ENCODE measurements at places on chromosomes 6 and 20.

GRCh38 chr6:152637296-152638047 lies at the start of gene SYNE1:
SYNE1 (minus strand) TSS chr6:152637362; CDS start chr6:152628331, 9,031 bp downstream.
- no peak for DNase-seq

DNA sequence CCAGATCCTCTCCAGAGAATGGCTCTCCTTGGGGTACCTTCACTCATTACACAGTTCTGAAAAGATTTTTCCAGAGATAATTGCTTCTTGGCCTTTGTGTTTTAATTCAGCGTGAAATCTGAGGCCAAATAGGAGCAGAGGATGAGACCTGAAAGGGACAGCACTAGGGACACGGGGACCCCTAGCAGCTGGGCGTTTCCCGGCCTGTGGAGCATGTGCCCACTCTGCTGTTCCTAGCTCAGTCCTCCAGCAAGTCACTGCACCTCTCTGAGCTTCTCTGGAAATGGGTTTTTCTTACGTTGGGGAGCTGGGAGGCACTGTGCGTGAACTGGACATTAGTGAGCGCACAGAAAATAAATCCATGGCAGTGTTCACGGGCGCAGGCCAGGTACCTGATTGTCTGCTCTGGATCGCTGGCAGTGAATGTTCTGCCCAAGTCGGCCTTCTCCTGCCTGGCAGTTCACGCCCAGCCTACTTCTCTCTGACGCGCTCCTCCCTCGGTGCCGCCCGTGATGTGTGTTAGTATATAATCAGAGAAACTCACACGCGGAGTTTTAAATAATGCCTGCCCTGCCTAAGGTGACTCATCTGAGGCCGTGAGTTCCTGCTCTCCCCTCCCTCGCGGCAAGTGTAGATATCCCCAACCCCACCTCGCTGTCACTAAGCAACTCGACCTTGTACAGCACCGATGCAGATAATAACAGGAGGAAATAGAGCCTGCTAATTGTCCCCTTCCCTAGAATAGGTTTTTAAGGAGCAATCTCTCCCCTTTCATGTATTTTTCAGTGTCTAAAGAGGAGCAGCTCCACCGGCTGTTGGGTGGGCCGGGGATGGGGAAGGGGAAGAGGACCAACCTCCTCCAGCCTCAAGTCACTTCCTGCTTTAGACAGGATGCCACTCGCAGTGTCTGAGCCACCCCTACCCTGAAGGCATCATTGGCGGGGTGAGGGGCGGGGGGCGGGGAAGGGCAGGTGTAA lies 2.7 kb upstream of the TUBB2A start:
- DNase-seq = no peak

DNA sequence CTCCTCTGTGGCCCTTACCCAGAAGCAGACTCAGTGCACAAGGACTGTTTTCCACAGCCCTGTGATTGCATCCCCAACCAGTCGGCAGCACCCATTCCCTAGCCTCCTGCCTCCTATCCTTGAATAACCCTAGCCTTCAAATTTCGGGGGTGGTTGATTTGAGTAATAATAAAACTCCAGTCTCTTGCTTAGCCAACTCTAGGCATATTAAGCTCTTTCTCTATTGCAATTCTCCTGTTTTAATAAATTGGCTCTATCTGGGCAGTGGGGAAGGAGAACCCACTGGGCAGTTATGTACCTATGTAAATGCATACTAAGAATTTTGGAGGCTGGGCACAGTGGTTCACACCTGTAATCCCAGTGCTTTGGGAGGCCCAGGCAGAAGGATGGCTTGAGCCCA lies 70.6 kb upstream of the ZMYND8 start:
- DNase-seq = no peak

GRCh38 chr6:36445621-36446020 lies 2.8 kb downstream of the KCTD20 start:
- DNase-seq = no peak

- DNase-seq = no peak
Observed at GRCh38 chr20:38277285-38277684, 16.8 kb upstream of the KIAA1755 start.

GRCh38 chr6:33298773-33299236 lies at the start of gene RGL2:
RGL2 (minus strand) TSS chr6:33298942; CDS start chr6:33298610, 332 bp downstream.
- DNase-seq = peak; percentile 59

DNA sequence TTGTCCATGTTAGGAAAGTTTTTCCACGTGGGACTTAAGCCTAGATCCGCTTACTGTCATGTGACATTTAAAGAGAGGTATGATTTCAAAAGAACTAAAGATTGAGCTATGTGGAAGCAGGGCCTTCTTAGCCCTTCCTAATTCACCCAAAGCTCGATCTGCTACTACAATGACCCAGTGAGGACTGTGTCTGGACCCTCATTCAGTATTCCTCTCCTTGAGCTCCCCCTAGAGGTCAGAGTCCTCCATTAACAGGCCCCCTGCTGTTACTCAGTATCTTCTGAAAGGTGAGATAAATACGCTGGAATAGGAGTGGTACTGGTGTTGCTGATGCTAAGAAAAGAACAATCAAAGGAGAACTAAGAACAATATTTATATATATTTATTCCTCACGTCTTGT lies 414.0 kb downstream of the GJA1 start:
- peak; percentile 68 for DNase-seq

- DNase-seq = no peak
Observed at GRCh38 chr6:170366248-170366960, 59.8 kb downstream of the FAM120B start.

DNA sequence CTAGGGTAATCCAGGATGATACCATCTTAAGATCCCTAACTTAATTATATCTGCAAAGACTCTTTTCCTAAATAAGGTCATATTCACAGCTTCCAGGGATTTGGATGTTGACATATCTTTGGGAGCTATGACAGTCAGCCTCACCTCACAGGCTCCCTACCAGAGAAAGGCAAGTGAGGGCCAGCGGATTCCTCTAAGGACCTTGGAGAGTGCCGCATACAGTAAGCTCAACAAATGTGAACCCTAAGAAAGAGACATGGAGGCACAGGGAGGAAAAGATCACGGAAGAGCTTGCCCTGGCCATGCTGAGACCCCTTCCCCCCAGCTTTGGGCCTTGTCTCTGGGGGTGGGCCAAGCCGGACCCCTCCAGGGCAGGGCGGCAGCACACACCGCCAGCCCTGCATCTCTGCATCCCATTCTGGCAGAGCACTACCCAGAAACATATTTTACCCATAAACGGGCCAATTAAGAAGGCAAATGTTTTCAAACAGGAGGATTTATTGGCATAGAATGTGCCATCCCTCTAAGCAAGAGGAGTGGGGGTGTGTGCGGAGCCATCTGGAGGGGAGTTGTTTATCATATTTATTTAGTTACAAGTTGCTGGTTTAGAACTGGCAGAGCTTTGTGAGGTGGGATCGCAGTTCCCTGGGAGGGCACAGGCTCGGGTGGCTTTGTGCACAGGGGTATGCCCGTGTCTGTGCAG lies 55.4 kb downstream of the CHMP4B start:
- no peak for DNase-seq

DNA sequence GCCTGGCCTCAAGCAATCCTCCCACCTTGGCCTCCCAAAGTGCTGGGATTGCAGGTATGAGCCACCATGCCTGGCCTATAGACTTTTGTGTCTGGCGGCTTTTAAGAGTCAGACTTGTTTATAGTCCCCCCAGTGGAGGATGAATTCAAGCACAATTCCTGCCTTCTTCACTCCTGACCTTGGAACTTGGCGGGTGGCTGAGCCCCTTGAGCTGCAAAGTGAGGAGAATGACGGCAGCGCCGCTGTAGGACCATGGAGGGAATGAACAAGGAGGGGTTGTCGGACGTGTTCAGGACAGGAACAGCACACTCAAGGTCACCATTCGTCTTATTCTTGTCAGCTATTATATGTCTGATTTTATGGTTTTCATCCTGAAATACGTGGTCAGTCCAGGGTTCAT lies 265.4 kb downstream of the CDH4 start:
- DNase-seq = no peak

- no peak for DNase-seq
Observed at GRCh38 chr6:37910998-37911397, 91.5 kb downstream of the ZFAND3 start.

GRCh38 chr6:163835439-163836171 lies 421.1 kb downstream of the QKI start:
- DNase-seq = no peak

GRCh38 chr6:40912158-40912946 lies 126.7 kb downstream of the UNC5CL start:
- DNase-seq = peak; percentile 86

DNA sequence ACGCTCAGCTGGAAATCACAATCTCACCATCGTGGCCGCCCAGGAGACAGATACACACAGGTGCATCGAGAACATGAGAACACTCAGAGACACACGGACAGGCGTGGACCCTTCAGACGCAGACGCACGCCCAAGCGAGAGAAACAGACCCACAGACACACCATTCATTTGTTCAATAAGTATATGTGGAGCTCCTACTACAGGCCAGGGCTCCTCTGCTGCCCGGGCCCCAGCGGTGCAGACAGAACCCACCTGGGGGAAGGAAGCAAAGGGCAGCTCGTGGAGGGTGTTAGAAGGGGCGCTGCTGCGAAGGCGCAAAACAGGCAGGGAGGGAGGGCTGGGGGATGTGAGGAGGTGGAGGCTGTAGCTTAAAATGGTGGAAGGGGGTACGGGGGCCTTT lies 39.2 kb downstream of the SRC start:
- DNase-seq = no peak

- no peak for DNase-seq
Observed at GRCh38 chr6:4806337-4806725, 30.1 kb downstream of the CDYL start.

DNA sequence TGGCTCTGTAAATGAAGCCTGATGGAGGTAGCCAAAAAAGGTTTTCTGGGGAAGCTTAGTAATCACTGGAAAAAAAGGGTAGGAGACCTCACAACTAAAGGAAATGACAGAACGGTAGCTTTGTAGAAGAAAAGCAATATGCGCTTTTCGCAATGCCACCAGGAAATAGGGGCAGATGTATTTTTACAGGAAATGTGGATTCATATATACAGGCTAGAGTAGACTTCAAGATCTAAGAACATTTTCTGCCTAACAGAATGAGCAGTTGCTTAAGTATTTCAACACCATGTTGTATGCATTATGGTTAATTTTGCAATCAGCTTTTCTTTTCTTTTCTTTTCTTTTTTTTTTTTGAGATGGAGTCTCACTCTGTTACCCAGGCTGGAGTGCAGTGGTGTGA lies 219.6 kb downstream of the CD83 start:
- DNase-seq = no peak

DNA sequence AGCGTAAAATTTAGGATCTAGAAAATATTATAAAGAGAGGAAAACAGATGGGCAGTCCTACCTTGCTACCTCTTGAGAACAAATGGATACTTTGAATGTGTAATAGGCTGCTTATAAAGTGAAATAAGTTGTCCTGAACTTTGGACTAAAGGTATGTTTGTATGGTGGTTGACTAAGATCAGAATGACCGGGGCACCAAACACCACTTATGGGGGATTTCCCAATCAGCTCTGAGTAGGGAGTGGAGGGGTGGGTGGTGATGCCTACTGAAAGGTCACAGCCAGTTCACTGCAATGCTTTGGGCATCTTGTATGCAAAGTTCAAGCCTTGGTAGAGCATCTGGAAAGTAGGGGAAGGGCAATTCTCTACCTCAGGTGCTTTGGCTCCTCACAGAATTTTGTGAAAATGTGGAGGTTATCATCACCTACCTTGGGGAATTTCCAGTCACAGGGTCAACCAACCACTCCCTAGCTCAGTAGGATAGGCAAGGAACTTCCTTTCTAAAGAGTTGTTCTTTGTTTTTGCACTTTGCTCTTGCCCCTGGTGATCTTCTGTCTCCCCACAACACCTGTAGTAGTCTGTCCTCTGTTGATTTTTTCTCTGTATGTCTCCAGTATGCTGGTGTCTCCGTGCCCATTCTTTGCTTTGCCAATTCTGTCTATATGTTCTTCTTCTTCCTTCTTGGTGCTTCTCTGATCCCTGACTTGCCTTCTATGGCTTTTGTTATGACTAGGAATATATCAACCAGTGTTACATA lies at the start of gene TRIM31:
TSS of gene TRIM31 (minus strand) at position 88 of the 757 bp plus-strand sequence. CDS start 285 bp downstream, outside the sequence.
- DNase-seq = no peak

DNA sequence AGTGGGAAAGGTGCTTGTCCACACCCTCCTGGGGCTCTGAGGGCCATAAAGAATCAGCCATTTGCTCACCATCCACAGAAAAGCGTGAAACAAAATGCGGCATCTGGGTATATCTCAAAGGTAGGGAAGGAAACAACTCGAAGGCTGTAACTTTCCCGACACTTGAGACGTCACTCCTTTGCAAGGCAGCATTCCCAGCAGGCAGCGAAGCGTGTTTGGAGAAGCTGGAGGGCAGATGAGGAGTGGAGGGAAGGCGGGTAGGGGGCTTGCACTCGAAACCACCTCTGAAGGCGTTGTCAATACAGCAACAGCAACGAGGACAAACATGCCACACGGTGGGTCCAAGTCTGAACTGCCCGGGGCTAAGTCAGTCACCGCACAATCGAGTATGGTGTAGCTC lies 98.4 kb downstream of the FOXC1 start:
- DNase-seq = no peak

DNA sequence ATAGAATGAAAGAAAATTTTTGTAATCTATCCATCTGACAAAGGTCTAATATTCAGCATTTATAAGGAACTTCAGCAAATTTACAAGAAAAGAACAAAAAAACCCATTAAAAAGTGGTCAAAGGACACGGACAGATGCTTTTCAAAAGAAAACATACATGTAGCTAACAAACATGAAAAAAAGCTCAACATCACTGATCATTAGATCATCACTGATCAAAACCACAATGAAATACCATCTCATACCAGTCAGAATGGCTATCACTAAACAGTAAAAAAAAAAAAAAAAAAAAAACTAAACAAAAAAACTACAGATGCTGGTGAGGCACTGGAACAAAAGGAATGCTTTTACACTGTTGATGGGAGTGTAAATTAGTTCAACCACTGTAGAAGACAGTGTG lies 837.1 kb downstream of the EPHA7 start:
- no peak for DNase-seq

- no peak for DNase-seq
Observed at GRCh38 chr6:42764911-42765648, 16.8 kb upstream of the BICRAL start.

- no peak for DNase-seq
Observed at GRCh38 chr20:64114356-64114971, 7.1 kb upstream of the NPBWR2 start.

- no peak for DNase-seq
Observed at GRCh38 chr6:114955363-114955762, 612.5 kb upstream of the HS3ST5 start.

- no peak for DNase-seq
Observed at GRCh38 chr6:6711832-6712448, 123.4 kb downstream of the LY86 start.

DNA sequence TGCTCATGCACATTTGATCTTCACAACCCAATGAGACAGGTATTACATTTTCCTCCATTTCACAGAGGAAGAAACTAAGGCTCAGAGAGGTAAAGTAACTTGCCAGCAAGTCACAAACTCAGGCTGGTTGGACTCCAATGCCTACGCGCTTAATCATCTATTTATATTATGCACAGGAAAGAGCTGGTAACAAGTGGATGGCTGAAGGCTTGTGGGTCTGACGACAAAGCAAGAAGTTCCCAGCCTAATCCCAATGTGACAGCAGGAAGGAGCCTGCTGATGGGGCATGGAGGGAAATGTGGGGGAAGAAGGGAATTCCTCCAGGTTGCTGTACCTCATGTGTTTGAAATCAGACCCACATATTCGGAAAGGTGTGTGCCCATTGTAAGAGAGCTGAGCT lies 3.9 kb downstream of the CDH22 start:
- no peak for DNase-seq

Data from NCI-H1105 treated with DMSO at 0.1 percent for 48 hours (cell line).